ENCODE measurements at places on chromosomes 3 and 15. TPM values are rescaled to one million over a fixed set of nuclear protein-coding genes. Genes with fewer than 3 reads are reported as not detected.

Gene TTLL13
- 1.0 TPM for total RNA-seq

Gene ACAN
- not detected for total RNA-seq

- no peak for DNase-seq
Measured at GRCh38 chr3:69294014-69294766, 91.7 kb downstream of the FRMD4B start.

- no peak for DNase-seq
Measured at GRCh38 chr3:101762041-101762646, 16.9 kb upstream of the NXPE3 start.

- DNase-seq, result no peak
Measured at GRCh38 chr3:12979151-12979946, 93.9 kb downstream of the IQSEC1 start.

Gene JAGN1
- total RNA-seq, result 33.4 TPM

DNA sequence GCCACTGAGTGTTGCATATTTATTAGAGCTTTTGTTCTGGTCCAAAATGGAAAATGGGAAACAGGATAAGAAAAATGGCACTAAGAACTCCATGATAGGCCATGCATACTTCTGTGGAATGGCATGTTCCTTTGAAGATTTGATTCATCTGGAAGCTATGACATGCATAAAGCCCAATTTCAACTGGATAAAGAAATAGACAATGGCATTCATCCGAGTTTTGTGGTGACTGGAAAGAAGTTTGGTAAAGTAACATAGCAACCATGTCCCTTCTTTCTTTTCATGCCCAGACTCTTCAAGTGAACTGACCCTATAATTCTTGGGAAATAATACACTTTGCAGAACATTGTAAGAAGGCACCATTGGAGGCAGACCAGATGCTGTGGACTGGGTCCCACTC, 368.4 kb upstream of the IL12A start:
- DNase-seq, result no peak

Gene CHRNB4
- 2.0 TPM for total RNA-seq

Gene NCEH1
- 11.5 TPM for total RNA-seq

DNA sequence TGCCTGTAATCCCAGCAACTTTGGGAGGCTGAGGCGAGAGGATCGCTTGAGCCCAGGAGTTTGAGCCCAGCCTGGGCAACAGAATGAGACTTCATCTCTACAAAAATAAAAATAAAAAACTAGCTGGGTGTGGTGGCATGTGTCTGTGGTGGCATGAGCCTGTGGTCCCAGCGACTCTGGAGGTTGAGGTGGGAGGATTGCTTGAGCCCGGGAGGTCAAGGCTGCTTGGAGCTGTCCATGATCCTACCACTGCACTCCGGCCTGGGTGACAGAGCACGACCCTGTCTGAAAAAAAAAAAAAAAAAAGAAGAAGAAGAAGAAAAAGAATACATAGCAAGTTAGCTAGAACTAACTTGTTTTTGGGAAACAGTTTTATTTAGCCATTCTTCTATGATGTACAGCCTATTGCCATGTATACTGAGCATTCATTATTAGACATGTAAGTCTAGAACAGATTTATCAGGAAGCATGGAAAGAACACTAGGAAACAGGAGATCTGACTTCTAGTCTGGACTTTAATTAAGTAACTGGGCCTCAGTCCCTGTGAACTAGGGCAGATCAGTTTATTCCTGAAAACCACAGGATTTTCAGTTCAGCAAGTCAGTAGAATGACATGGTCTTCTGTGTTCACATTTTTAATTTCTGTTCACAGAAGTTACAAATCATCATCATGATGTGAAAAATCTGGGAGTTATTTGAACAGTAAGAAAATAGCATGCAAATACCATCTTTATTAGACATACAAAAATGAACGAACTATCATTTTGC, 65.5 kb downstream of the KAT2B start:
- no peak for DNase-seq

- DNase-seq, result no peak
Measured at GRCh38 chr3:133782454-133782853, 23.2 kb upstream of the SRPRB start.

DNA sequence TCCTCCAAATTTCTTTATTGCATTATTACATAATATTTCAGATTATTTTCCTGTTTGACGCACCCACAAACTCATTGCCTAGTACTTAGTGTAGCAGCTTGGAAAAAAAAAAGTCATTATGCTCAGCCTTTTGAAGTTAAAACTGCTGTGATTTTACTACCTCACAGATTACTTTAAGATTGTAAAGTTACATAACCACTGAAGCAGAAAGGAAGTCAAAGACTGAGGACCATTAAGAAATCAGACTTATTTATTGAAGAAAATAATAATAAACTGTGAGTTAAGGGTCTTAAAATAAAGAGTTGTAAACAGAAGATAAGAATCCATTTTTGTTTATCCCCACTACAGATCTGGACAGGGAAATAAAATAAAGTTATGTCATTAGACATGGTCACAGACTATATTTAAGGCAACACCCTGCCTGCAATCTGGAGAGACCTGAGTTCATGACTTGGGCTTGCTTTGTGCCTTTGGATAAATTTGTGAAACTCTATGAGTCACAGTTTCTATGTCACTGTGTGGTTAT, 212.1 kb upstream of the ROBO2 start:
- DNase-seq, result no peak

DNA sequence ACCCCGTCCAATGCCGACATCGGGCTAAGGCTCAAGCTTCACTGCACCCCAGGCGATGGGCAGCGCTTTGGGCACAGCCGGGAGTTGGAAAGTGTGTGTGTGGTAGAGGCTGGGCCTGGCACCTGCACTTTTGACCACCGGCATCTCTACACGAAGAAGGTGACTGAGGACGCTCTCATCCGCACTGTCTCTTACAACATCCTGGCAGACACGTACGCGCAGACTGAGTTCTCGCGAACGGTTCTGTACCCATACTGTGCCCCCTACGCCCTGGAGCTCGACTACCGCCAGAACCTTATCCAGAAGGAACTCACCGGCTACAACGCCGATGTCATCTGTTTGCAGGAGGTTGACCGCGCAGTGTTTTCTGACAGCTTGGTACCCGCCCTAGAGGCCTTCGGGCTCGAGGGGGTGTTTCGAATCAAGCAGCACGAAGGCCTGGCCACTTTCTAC, 1.0 kb downstream of the PDE12 start:
- no peak for DNase-seq

- no peak for DNase-seq
Measured at GRCh38 chr3:144687862-144688261, 716.2 kb downstream of the DIPK2A start.

Gene IMPG2
- 0.20 TPM for total RNA-seq

DNA sequence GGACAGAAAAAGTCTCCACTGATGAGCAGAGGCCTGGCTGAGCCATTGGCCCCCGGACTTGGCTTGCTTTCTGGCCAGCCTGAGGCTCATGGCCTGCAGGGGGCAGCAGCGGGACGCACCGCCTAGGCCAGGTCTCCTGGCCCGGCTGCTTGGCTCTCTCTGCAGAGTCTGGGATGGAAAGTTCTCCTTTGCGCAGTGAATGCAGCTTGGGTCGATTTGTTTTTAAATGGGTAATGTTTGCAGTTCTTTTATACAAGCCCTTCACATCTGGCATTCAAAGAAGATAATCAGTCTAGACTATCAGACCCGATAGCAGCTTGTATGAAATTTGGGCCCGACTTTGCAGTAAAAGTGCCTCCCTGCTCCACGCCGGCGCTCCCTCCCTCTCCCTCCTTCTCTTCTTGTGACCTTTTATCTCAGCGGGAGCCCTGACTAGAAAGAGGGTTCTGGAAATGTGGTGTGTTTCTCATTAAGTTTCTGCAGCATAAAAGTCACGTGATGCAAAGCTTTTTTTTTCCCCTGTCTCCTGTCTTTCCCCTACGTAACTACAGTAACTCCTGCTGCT, 59.9 kb downstream of the ZNF621 start:
- peak; percentile 31 for DNase-seq

- no peak for DNase-seq
Measured at GRCh38 chr3:151225040-151225975, 22.3 kb upstream of the GPR171 start.

DNA sequence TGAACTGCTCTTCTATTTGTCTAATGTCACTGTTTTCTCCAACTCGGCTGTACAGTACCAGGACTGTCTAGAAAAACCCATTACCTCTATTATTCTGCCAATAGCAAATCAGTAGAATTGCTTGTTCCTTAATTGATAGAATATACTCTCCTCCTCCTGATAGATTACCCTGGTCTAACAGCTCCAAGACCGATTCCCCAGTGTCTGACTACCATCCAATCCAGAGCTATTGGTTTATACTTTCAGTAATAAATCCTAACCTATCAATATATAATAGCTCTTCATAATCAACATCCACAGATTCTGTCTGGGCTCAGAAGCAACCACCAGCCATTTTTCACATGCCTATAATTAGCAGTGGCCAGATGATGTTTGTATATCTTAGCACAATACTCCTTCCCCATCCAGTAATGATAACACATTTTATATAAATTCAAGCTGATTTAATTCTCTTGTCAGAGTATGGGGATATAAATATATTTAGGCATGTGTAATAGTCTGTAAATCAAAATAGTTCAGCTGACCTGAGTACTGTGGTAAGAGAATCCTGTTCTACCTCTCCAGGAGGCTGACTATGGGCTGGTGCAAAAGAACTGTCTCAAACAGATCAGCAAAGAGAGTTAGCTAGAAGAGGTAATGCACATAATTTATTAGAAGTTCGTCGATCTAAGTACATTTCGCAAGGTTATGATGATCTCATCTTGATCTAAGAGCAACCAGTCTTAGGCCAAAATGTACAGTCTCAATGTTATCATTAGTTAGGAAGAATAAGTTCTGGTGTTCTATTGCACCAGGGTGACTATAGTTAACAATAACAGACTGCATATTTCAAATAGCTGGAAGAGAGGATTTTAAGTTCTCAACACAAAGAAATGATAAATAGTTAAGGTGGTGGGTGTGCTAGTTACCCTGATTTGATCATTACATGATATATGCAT, 193.4 kb downstream of the SHOX2 start:
- no peak for DNase-seq

- no peak for DNase-seq
Measured at GRCh38 chr15:74400915-74401757, 32.6 kb downstream of the SEMA7A start.

Gene GOLGA6L4
- total RNA-seq, result 3.2 TPM

DNA sequence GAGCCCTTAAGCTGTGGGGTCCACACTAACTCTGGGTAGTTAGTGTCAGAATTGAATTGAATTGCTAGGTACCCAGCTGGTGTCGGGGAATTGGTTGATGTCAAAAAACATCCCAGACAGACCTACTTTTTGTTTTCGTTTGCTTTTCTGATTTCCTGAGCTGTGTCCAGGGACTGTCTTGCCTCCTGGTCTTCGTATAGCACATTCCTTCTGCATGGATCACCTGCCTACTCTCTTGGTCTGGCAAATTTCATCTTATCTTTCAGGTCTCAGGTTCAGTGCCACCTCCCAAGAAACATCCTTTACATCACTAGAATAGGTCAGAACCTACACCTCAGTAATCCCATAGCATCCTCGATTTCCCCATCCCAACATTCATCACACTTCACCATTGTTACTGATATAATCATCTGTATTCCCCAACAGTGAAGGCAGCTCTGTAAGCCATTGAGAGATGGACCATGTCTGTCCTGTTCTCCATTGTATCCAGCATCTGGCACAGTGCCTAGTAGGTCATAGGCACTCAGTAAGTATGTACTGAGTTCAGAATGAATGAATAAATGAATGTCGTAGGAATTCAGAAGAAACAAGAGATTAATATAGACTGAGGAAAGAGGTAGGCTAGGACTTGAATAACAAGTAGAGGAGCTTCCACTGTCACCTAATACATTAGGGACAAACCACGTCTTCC, 81.2 kb downstream of the ANP32A start:
- no peak for DNase-seq

DNA sequence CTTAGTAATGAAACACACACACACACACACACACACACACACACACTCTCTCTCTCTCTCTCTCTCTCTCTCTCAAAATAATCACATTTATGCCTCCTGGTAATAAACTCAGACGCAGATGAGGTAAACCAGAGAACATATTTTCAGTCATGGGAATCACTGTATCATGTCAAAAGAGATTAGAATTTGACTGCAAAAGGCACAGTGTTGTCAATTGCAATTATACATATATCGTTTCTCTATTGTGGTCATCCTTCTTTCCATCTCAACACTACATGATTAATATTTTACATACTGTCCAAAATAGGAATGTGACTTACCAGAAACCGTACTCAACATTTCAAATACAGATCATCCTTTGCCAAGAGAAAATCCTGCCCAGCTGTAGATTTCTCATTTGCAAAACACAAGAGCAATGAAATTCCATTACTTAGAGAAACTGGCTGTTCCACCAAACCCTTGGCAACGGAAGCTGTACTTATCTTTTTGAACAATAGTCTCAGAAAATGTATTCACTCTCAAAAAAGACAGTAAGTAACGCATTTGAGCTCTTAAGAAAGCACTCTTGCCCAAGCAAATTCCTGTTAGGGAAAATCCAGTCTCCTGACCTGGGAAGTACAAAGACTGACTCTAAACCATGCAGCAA, 24.3 kb downstream of the PDZRN3 start:
- no peak for DNase-seq

Gene ALDH1A2
- total RNA-seq, result 1.7 TPM

DNA sequence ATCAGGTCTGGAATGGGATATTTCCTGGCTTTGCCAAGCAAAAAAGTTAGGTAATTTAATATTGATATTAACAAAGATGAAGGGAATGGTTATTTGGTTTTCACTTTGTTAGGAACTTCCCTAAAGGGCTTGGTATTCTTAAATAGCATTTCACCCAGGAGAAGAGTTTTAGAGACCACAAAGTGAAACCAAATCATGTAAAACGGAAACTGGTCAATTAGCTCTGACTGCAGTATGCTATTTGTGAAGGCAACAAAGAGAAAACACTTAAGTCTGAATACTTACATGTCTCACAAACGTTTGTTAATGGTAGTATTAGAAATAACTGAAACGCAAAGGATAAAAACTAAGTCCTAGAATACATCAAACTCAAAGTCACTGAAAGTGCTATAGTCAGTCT, 32.4 kb upstream of the SETMAR start:
- no peak for DNase-seq

Gene TTC23
- 10.2 TPM for total RNA-seq

DNA sequence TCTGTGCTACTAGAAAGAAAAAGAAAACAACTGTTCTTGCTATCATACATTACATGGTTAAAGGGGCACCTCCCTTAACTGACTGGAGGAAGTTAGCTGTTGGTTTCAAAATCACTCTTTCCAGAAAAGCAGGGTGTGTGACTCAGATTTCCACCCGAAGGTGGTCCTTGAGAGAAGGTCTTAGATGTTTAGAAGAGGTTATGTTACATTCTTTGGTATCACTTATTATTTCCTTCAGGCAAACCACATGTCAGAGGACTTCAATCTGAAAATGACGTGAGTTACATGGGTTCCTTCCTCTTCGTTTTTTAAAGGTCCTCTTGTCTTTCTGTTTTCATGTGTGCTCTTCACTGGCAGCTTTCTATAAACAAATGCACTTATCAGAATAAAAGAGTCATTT, 307.9 kb upstream of the CBLB start:
- DNase-seq, result no peak

Gene SLC24A5
- not detected for total RNA-seq

Measured in HCT116 (cell line).